Right cardiac atrium (tissue), 5 donors: ENCODE measurements at places on chromosomes 4 and X. TPM values are rescaled to one million over a fixed set of nuclear protein-coding genes. Genes with fewer than 3 reads are reported as not detected.

The STK32B gene
- total RNA-seq = 0.25 TPM

The TLR6 gene
- 2.0 TPM for total RNA-seq

The UGT2A1 gene
- not detected for total RNA-seq

DNA sequence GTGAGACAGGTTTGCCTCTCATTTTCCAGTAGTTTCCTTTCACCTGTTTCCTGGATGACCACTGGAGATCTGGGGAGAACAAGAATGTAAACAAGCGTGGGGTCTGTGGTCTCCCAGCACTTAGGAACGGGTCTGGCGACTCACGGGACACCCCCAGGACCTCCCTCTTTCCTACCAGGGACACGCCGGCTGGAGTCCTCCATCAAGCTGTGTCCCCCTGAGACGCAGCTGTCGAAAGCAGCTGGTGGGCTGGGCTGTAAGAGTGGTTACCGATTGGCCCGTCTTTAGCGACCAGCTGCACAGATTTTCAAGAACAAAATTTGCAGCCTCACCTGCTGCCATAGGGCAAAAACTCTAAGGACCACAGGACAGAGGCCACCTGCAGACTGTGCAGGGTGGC lies 11.9 kb downstream of the LRPAP1 start:
- DNase-seq = peak; percentile 2

DNA sequence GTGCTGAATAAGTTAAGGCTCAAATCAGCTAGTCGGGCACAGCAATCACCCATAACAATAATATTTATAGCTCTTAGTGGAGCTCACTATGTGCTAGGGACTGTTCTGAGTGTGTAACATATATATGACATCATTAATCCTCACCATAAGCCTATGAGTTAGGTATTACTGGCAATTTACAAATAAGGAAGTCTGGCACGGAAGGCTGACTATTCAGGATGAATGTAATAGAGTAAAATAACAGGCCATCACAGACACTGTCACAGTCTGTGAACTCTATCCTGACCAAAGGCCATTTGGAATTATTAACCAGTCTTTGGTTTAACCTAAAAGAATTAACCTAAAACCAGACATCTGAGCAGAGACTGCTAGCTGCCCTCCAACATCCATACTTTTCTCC lies 119.3 kb downstream of the C4orf51 start:
- DNase-seq = no peak

DNA sequence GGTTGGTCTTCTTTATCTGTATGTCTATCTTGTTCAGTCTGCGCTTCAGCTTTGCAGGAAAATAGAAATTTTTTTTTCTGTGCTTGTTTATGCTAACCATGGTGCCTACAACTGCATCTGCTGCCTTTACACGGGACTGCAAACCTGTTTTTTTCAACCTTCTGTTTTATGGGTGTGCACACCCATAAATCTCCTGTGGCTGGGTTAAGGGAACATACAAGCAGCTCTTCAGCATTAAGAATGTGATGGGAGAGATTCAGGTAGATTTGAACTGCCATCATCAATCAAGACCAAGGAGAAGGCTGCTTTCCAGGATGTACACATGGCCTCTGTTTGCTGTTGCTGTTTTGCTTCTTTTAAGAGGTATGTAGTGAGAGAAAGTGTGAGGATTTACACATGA lies 502.9 kb downstream of the ANKRD50 start:
- DNase-seq = no peak

- DNase-seq = no peak
Observed at GRCh38 chrX:132470831-132471230, 18.0 kb downstream of the MBNL3 start.

DNA sequence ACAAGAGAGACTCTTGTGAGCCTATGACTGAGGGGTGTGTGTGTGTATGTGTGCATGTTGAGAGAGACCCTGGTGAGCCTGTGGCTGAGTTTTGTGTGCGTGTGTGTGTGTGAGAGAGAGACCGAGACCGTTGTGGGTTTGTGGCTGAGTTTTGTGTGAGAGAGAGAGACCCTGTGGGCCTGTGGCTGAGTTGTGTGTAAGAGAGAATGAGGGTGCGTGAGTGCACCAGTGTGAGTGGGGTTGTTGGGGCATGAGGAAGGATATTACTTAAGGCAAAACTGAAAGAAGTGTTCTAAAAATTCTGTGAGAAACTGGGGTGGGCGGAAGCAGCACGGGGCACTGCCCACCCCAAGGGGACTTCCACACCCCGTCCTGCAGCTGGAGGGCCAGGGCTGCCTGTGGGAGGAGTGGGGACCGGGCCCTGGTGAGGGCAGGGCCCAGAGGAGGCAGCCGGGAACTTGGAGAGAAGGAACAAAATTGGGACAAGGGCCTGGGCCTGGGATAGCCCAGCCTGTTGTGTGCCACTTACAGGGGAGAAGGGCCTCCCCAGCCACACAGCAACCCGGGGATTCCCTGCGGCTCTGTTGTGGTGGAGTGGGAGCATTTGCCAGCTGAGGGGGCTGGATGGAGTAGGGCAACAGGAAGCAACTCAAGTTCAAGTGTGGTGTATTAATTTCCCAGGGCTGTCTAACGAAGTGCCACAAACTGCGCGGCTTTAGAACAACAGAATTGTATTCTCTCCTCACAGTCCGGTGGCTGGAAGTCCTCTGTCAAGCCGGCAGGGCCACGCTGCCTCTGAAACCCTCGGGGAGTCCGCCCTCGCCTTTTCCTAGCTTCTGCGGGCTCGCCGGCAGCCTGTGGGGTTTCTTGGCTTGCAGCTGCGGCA lies 22.1 kb downstream of the TMEM131L start:
- DNase-seq = peak; percentile 84
